ENCODE measurements at places on chromosomes 5 and 9. TPM values are rescaled to one million over a fixed set of nuclear protein-coding genes. Genes with fewer than 3 reads are reported as not detected.

NR6A1 gene
- 5.9 TPM for total RNA-seq

CARTPT gene
- total RNA-seq, result not detected

ZNF300 gene
- 9.1 TPM for total RNA-seq

AKNA gene
- total RNA-seq, result 5.8 TPM

CCDC69 gene
- 0.69 TPM for total RNA-seq

ADAMTS2 gene
- total RNA-seq, result not detected

GABRA6 gene
- total RNA-seq, result not detected

SLC6A3 gene
- not detected for total RNA-seq

- H3K27me3 ChIP-seq, result no peaks in the 10 kb centered on the region
- H3K4me3 ChIP-seq, result no peak overlapping the region
- peaks cover 7% of the 10 kb centered on the region for H3K36me3 ChIP-seq
- no peak overlapping the region for H3K27ac ChIP-seq
Measured at GRCh38 chr9:94872083-94872833, 145.8 kb downstream of the AOPEP start.

- no peaks in the 10 kb centered on the region for H3K27me3 ChIP-seq
- no peak overlapping the region for H3K27ac ChIP-seq
- H3K4me1 ChIP-seq, result no peaks in the 10 kb centered on the region
- H3K36me3 ChIP-seq, result no peaks in the 10 kb centered on the region
- DNase-seq, result no peak
Measured at GRCh38 chr9:86716326-86716922, 230.9 kb downstream of the GAS1 start.

DNA sequence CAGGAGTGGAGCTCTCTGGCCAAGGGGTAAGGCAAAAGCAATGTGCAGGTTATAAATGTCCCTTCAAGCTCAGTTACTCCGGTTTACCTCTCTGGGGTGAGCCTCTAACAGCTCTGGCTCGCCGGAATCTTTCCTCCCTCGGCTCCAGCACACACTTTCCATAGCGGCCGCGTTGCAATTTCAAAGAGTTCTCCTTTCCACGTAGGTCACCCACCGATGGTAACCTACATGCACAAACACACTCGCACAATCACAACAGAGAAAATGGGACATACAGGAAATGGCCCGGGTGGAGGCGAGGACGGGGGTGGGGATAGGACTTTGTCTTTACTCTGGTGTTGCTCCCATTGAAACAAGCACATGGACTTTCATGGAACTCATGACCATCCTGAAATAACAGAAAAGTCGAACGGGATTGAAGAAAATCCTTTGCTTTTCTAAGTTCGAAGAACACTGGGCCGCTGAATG, 1.2 kb downstream of the LHFPL2 start:
- peaks cover 43% of the 10 kb centered on the region for H3K36me3 ChIP-seq
- H3K4me1 ChIP-seq, result peaks cover 46% of the 10 kb centered on the region
- peak overlapping the region; percentile 92 for H3K4me3 ChIP-seq
- H3K27me3 ChIP-seq, result no peaks in the 10 kb centered on the region

DNA sequence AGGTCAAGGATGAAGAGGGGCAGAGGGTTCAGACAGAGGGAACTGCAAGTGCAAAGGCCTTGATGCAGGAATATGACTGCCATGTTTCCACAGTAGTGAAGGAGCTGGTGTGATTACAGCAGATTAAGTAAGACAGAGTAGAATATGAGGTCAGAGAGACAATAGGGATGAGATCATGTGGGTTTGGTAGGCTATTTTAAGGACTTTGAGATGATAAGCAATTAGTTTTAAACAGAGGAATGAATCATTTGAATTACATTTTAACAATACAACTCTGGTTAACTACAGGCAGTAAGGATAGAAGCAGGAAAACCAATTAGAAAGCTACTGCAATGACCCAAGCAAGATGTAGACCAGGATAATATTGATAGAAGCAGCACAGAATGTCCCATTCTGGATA, 7.7 kb downstream of the CENPK start:
- no peaks in the 10 kb centered on the region for H3K27me3 ChIP-seq
- no peak overlapping the region for H3K27ac ChIP-seq
- H3K4me1 ChIP-seq, result no peaks in the 10 kb centered on the region
- H3K36me3 ChIP-seq, result no peaks in the 10 kb centered on the region
- H3K4me3 ChIP-seq, result no peak overlapping the region
- DNase-seq, result no peak

DNA sequence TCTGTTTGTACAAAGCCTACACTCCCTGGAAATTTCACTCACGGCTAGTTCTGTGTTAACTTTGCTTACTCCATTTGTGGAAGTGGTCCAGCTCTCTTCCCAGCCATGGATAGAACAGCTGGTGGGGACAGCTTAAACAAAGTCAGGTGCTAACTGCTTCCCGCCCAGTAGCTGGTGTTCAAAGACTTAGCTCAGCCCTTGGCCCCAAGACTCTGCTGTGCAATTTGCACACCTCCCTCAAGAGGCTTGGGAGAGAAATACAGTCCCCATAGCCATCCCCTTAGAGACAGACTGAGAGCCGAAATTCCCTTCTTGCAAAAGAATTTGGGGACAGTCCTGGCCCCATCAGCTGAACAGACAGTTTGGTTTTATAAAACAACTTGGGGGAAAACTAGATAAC, 73.8 kb upstream of the RAI14 start:
- H3K27me3 ChIP-seq, result no peaks in the 10 kb centered on the region
- H3K27ac ChIP-seq, result no peak overlapping the region
- H3K4me1 ChIP-seq, result peaks cover 28% of the 10 kb centered on the region
- no peak overlapping the region for H3K4me3 ChIP-seq

DNA sequence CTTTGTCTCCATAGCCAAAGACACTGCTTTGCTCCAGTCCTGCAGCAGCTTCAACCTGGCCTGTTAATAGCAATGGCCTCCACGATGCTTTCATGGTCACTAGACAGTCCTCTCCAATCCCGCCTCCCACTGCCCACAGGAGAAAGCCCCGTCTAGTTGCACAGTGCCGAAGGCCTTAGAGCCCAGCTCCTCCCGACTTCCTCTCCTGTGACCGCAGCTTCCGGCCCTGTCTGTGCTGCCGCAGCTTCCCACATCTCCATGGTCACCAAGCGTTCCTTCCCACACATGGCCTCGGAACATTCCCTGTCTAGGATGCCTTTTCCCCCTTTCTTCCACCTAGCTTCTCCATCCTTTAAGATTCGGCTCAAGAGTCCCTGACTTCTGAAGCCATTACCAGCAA, 23.4 kb downstream of the PCA3 start:
- H3K27me3 ChIP-seq, result peaks cover 42% of the 10 kb centered on the region
- H3K27ac ChIP-seq, result no peak overlapping the region
- no peak for DNase-seq
- no peaks in the 10 kb centered on the region for H3K4me1 ChIP-seq
- no peaks in the 10 kb centered on the region for H3K36me3 ChIP-seq
